ENCODE measurements at places on chromosomes 13 and 19. TPM values are rescaled to one million over a fixed set of nuclear protein-coding genes. Genes with fewer than 3 reads are reported as not detected.
A peak's percentile ranks its signal among the peaks of the same experiment; 100 is the strongest.

Gene ARHGAP33
- 26.8 TPM for total RNA-seq

DNA sequence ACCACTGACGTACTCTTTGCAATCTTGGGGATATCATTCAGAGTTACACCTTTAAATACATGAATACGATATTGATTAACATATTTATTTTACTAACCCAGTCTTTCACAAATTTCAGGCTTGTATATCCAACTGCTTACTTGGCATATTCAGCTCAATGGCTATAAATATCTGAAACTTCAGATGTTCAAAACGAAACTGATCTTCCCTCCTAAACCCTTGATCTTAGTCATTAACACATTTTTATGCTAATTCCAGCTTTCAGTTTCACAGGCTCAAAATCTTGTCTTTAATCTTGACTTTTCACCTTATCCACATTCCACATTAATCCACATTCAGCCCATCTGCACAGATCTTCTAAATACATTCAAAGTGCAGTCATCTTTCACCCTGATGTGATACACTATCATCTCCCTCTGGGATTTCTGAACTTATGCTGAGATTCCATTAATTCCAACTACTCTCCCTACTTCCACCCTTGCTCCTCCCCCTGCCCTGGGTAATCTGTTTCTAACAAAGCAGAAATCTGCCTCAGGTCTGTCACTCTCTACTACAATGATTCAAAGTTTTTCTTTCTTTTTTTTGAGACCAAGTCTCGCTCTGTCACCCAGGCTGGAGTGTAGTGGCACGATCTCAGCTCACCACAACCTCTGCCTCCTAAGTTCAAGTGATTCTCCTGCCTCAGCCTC, 387.2 kb downstream of the GPC5 start:
- DNase-seq = no peak

DNA sequence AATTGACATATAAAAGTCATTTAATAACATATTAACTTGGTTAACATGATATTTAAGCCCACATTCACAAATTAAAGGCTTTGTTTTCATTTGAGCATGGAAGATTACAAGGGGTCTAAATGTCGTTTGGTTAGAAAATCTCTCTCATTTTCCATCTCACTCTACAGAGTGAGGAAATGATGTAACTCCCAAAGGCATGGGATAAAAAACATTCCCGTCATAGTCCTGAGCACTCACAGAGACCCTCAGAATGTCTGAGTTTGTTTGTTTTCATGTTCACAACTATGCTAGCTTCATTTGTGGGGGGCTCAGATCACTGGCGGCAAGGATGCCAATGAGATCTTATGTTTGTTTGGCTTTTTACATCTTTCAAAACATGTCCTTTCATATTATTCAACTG, 307.5 kb downstream of the TBC1D4 start:
- DNase-seq = no peak

GRCh38 chr13:53631511-53631910, 602.9 kb downstream of the OLFM4 start:
- DNase-seq = no peak

DNA sequence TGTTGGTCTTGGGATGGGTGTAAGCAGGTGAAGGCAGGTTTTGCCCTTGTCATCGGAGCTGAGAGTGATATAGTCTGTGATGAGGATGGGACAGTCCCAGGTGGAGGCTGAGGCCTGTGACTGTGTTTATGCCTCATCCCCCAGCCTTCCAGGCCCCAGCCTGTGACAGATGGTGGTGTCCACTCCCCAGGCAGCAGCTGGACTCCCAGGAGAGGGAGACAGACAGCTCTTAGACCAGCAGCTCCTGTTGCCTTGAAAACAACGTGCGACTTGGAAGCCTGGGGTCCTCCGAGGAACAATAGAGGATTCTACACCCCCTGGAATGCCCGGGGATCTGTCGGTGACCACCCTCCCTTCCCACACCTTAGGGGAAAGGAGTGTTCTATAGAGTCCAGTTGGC, 63.8 kb downstream of the CHST8 start:
- peak; percentile 8 for DNase-seq

DNA sequence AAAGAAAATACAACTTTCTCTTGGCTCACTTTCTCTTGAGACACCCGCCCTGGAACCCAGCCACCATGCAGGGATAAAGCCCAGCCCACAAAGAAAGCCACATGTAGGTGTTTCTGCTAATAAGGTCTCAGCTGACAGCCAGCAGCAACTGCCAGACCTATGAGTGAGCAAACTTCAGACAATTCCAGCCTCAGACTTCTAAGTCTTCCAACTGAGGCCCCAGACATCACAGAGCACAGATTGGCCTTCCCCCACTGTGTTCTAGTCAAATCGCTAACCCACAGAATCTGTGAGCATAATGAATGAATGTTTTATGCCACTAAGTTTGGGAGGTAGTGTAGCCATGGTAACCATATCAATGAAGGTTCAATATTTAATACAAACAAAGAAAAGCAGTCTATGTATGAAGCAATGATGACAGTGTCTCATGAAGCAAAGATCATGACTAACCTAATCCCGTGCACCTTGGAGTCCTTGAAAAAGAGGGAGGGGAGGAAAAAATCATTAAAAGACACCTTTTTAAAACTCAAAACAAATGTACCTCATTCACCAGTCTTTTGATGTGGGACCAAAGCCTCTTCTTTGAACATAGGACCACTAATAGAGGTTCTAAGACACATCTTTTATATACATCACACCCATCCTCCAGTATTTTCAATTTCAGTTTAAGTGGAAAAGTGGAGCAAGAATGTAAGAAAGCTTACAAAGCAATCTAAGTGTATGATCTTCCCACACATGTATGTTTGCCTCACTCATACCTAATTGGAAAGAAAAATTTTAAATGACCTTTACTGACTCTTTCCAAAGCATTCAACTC, 6.2 kb downstream of the MRPS31 start:
- no peak for DNase-seq

- no peak for DNase-seq
Measured at GRCh38 chr13:29597706-29598105, 2.2 kb upstream of the SLC7A1 start.
